ENCODE measurements at places on chromosomes 1 and 21. TPM values are rescaled to one million over a fixed set of nuclear protein-coding genes. Genes with fewer than 3 reads are reported as not detected.

KRTAP12-2 gene
- not detected for total RNA-seq

AKIRIN1 gene
- total RNA-seq, result 53.8 TPM

- DNase-seq, result no peak
Observed at GRCh38 chr1:200666309-200666708, 3.4 kb downstream of the DDX59 start.

GRCh38 chr1:63902844-63903589 lies 129.2 kb downstream of the ROR1 start:
- DNase-seq, result no peak

DNA sequence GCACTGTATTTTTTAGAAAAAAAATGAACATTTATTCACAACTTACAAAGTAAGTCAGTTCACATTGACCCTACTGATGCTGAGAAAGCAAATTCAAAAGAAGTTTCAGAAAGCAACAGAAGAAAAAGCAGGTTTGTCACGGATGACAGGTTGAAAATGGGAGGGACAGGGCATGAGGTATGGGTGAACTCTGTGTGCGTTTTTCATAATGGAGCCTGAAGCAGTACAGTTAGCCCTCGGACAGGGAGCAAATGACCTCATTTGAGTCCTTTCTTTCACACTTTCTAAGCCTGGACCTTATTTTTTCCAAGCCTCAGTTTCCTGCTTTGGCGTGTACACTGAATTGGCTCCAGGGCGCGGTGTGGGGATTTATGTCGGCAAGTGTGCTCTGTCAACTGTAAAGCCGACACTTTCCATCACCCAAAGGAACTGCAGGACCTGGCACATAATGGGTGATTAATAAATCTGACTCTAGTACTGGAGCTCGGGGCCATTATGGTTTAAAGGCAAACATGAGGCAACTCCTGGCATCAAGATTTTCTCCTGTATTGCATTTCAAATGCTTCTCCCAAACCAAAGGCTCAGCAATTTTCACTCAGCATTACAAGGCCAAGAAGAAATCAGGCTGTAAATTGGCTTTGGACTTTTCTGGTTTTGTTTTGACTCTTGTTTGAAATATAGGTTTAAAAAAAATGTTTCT lies 345.5 kb upstream of the DUSP10 start:
- no peak for DNase-seq

- no peak for DNase-seq
Observed at GRCh38 chr1:178864326-178864725, 6.6 kb downstream of the ANGPTL1 start.

GRCh38 chr1:58422436-58422835 lies 124.1 kb downstream of the OMA1 start:
- DNase-seq, result no peak

EPRS1 gene
- total RNA-seq, result 116 TPM

KCNN3 gene
- total RNA-seq, result not detected

GRCh38 chr1:160056648-160057169 lies 13.3 kb downstream of the KCNJ10 start:
- no peak for DNase-seq

All from activated CD8-positive, alpha-beta T cell treated with anti-CD3 and anti-CD28 coated beads, Interleukin-2, amount 10 ng/mL, durations not matched to agents 7 days and 5 days (primary cell).